Nephron progenitor cell (in vitro differentiated cells): ENCODE measurements at places on chromosomes 5 and 9.

DNA sequence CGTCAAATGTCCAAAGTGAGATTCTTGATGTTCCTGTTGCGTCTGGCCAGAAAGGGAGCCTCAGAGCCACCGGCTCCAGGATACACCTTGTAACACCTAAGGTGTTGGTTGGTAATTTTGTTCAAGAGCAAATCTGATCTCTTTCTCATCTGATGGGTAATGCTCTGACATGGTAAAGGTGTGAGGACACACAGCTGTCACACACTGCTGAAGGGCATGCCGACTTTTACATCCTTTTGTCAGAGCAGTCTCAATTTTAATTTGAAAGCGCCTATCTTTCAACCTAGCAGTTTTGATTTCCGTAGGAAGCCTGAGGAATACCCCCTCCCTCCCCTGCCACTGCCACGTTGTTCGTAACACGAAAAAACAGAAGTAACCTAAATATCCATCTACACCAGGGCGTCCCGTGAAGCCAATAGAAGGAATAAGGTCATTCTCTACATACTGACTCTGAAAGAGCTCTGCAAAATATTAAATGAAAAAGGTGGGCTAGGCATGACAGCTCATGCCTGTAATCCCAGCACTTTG is 57.4 kb downstream of the TSTD2 start:
- no peak for DNase-seq
- H3K27ac ChIP-seq = no peak overlapping the region
- H3K36me3 ChIP-seq = no peaks in the 10 kb centered on the region
- peaks cover 18% of the 10 kb centered on the region for H3K27me3 ChIP-seq
- peaks cover 5% of the 10 kb centered on the region for H3K4me1 ChIP-seq

GRCh38 chr5:72889324-72889723 is 66.5 kb upstream of the FCHO2 start:
- no peak overlapping the region for H3K27ac ChIP-seq
- H3K4me3 ChIP-seq = no peak overlapping the region
- peaks cover 89% of the 10 kb centered on the region for H3K36me3 ChIP-seq
- no peaks in the 10 kb centered on the region for H3K27me3 ChIP-seq
- DNase-seq = no peak

- peaks cover 7% of the 10 kb centered on the region for H3K4me1 ChIP-seq
- no peak overlapping the region for H3K27ac ChIP-seq
- no peak for DNase-seq
- H3K4me3 ChIP-seq = no peak overlapping the region
Measured at GRCh38 chr5:176519810-176520720, 17.1 kb downstream of the RNF44 start.

- DNase-seq = no peak
- peaks cover 6% of the 10 kb centered on the region for H3K4me1 ChIP-seq
- no peak overlapping the region for H3K27ac ChIP-seq
- peaks cover 27% of the 10 kb centered on the region for H3K36me3 ChIP-seq
- H3K27me3 ChIP-seq = no peaks in the 10 kb centered on the region
Measured at GRCh38 chr9:136863623-136864273, 2.4 kb downstream of the EDF1 start.

DNA sequence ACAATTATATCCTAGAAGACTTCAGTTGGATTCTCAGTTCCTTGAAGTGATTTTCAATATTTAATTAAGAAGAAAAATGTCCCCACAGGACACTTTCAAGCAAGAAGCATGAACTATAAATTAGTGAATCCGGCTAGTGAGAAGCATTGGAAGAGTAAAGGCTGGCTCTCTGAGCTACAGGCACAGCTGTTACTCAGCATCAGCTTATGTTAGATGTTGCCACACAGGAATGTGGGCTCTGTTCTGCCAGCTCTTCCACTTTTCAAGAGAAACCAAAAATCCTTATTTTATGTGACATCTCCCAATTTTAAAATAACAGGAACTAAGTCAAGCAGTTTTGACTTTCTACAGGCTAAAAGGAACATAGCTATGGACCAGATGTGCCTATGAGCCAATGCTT is 14.9 kb downstream of the ZNF474 start:
- DNase-seq = no peak
- H3K27ac ChIP-seq = no peak overlapping the region
- no peaks in the 10 kb centered on the region for H3K36me3 ChIP-seq
- H3K27me3 ChIP-seq = peaks cover 3% of the 10 kb centered on the region
- no peaks in the 10 kb centered on the region for H3K4me1 ChIP-seq
- H3K4me3 ChIP-seq = no peak overlapping the region

DNA sequence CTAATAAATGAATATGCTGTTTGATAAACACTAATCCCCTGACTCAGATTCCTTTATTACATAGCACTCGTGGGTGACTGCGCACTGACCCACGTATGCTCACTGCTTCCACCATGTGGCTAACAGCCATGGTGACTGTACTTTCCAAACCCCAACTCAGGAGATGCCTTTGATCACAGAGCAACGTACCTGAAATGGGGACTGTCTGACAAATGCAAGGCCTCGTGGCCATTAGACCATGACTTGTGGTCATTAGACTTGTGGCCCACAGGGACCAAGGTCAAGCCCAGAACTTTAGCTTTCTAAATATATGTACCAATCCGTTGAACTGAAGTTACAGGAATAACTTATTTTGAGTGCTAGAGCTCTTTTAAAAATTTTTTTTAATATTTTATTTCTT is 46.6 kb downstream of the CYFIP2 start:
- H3K4me3 ChIP-seq = no peak overlapping the region
- peak; percentile 30 for DNase-seq
- H3K27ac ChIP-seq = no peak overlapping the region
- H3K27me3 ChIP-seq = no peaks in the 10 kb centered on the region
- H3K36me3 ChIP-seq = peaks cover 8% of the 10 kb centered on the region
- no peaks in the 10 kb centered on the region for H3K4me1 ChIP-seq
